ENCODE measurements at places on chromosomes 4 and X.

DNA sequence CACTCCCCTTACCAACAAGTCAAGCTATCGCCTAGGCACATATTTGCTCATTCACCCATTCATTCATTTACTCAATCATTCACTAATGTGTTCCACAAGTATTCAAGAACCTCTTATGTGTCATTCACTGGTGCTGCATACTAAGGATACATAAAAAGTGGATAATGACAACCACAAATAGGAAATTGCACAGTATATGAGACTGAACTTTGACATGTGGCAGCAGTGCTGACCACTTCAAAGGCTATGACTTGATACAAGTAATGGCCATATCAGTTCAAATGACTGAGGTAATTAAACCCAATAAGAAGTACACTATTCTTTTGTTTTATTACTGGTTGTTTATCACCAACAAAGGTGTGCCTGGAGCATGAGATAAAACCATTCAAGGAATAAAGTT is 282.5 kb downstream of the KLHL13 start:
- H3K27ac ChIP-seq: no peak overlapping the region
- H3K36me3 ChIP-seq: no peaks in the 10 kb centered on the region
- no peaks in the 10 kb centered on the region for H3K4me1 ChIP-seq
- DNase-seq: no peak
- no peaks in the 10 kb centered on the region for H3K27me3 ChIP-seq
- no peak overlapping the region for H3K4me3 ChIP-seq

- no peak overlapping the region for H3K27ac ChIP-seq
- no peak for DNase-seq
- no peak overlapping the region for H3K4me3 ChIP-seq
- H3K36me3 ChIP-seq: no peaks in the 10 kb centered on the region
Measured at GRCh38 chrX:100743009-100743607, 11.2 kb upstream of the SYTL4 start.

GRCh38 chrX:15241301-15241700 is 28.6 kb downstream of the ASB9 start:
- H3K4me1 ChIP-seq: no peaks in the 10 kb centered on the region
- no peak overlapping the region for H3K4me3 ChIP-seq
- DNase-seq: no peak
- H3K27me3 ChIP-seq: no peaks in the 10 kb centered on the region

GRCh38 chrX:68420559-68420958 is 12.7 kb downstream of the OPHN1 start:
- no peaks in the 10 kb centered on the region for H3K27me3 ChIP-seq
- no peak overlapping the region for H3K27ac ChIP-seq
- H3K4me1 ChIP-seq: no peaks in the 10 kb centered on the region
- no peak for DNase-seq

- DNase-seq: no peak
- H3K4me3 ChIP-seq: no peak overlapping the region
- H3K36me3 ChIP-seq: no peaks in the 10 kb centered on the region
- no peaks in the 10 kb centered on the region for H3K27me3 ChIP-seq
- H3K4me1 ChIP-seq: no peaks in the 10 kb centered on the region
- H3K27ac ChIP-seq: no peak overlapping the region
Measured at GRCh38 chrX:68487254-68487653, 11.6 kb upstream of the YIPF6 start.
